Glutamatergic neuron (in vitro differentiated cells): ENCODE measurements at places on chromosomes 1 and 21.

- no peaks in the 10 kb centered on the region for H3K27me3 ChIP-seq
- no peaks in the 10 kb centered on the region for H3K36me3 ChIP-seq
- H3K27ac ChIP-seq, result no peak overlapping the region
- H3K4me3 ChIP-seq, result no peak overlapping the region
- no peak for DNase-seq
- H3K4me1 ChIP-seq, result peaks cover 3% of the 10 kb centered on the region
Measured at GRCh38 chr21:35016071-35016470, 33.0 kb downstream of the RUNX1 start.

GRCh38 chr1:100959502-100960060 lies 63.7 kb downstream of the SLC30A7 start:
- H3K27me3 ChIP-seq, result peaks cover 2% of the 10 kb centered on the region
- H3K27ac ChIP-seq, result no peak overlapping the region
- no peaks in the 10 kb centered on the region for H3K36me3 ChIP-seq
- no peak overlapping the region for H3K4me3 ChIP-seq
- no peaks in the 10 kb centered on the region for H3K4me1 ChIP-seq

DNA sequence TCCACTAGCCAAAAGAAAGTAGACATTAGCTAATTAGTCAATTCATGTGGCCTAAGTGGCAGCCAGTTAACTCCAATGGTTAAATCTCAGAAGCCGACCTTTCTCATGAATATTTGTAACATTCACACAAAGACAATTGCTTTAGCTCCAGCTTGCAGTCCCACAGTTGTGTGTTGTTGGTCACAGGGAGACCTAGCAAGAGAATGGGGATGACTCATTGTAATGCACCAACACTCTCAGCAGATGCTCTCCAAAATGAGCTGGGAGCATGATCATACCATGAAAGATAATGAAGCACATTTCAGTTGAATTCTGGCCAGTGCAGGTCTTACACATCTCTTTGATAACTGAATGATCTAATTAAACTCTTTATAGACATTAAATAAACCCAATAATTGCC lies 160.4 kb downstream of the HLX start:
- peaks cover 1% of the 10 kb centered on the region for H3K27me3 ChIP-seq
- H3K36me3 ChIP-seq, result no peaks in the 10 kb centered on the region
- H3K27ac ChIP-seq, result no peak overlapping the region
- DNase-seq, result no peak
- H3K4me1 ChIP-seq, result no peaks in the 10 kb centered on the region
- H3K4me3 ChIP-seq, result no peak overlapping the region

DNA sequence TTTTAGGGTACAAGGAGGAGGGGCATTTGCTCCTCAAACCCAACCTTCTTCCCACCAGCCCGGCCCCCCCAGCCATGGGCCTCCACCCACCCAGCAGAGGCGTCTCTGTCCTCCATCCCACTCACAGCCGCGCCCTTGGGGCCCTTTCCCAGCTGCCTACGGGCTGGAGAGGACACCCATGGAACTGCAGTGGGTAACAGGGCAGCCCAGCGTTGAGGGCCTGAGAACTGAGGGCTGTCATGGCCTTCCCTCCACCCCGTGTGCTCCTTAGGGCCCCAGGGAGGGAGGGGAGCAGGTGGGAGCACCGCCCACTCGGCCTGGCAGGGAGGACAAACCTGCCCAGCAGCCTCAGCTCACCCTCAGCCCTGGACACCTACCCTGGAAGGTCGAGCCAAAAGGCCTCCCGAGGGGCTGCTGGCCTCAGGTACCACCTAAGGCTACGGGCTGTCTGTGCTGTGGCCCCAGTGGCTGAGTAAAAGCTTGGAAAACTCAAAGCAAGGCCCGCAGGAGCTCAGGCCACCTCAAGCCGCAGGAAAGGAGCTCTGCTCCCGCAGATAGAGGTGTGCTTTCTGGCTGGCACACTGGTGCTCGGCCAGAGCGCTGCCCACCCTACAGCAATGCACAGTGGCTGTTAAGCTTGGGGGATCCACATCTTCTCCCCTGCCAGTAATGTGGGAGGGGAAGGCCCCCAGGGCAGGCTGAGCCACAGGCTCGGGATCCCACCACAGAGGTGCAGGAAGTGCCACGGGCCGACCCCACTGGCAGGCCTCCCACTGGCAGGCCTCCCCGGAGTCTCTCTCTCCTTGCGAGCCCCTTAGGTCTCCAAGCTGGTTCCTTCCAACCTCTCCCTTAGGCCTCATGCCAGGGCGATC lies 2.2 kb upstream of the ARHGEF16 start:
- peaks cover 3% of the 10 kb centered on the region for H3K27me3 ChIP-seq
- H3K4me3 ChIP-seq, result no peak overlapping the region
- H3K36me3 ChIP-seq, result no peaks in the 10 kb centered on the region
- no peak for DNase-seq
- peaks cover 2% of the 10 kb centered on the region for H3K4me1 ChIP-seq

GRCh38 chr1:175494011-175494554 lies 249.3 kb downstream of the TNR start:
- peaks cover 6% of the 10 kb centered on the region for H3K4me1 ChIP-seq
- H3K27me3 ChIP-seq, result peaks cover 1% of the 10 kb centered on the region
- peak; percentile 21 for DNase-seq
- no peak overlapping the region for H3K4me3 ChIP-seq
- no peaks in the 10 kb centered on the region for H3K36me3 ChIP-seq

DNA sequence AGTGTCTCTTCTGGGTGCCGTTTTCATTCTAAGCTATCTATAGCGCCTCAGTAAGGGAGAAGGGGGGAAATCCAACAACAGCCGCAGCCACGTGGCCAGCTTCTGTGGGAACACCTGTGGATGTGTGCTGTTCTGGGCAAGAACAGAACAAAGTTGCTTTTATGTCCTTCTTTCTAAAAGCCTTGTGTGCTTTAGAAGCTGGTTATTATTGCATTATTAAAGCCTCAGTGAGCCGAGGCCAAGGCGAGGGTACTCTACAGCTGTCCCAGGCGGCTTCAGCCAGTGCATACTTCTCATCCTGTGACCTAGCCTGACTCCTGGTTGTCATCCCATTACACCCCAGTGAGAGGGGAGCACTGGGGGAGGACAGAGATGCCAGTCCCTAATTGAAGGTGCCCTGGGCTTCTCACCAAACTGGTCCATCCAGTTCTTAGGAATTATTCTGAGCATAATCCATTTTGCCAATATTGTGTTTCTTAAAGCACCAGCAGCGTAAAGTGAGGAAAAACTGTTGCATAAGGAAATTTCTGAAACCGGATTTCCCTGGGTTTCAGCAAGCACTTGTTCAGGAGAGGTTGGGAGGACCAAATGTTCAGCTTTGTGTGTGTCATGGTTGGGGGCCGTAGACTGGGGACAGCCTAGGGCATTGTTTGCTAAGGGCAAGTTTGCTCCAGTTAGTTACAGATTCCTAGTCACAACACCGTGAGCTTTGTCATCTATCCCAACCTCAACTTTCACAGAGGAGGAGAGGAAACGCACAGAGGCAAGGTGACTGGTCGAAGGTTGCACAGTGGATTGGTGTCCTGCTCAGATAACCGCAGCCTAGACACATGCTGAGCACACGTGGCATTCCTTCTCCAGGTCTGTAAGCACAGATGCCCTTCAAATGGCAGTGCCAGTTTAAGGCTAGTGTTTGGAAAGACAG lies 61.0 kb upstream of the ATP1A1 start:
- no peaks in the 10 kb centered on the region for H3K36me3 ChIP-seq
- DNase-seq, result no peak
- H3K4me1 ChIP-seq, result peaks cover 3% of the 10 kb centered on the region
- no peaks in the 10 kb centered on the region for H3K27me3 ChIP-seq
- no peak overlapping the region for H3K27ac ChIP-seq

DNA sequence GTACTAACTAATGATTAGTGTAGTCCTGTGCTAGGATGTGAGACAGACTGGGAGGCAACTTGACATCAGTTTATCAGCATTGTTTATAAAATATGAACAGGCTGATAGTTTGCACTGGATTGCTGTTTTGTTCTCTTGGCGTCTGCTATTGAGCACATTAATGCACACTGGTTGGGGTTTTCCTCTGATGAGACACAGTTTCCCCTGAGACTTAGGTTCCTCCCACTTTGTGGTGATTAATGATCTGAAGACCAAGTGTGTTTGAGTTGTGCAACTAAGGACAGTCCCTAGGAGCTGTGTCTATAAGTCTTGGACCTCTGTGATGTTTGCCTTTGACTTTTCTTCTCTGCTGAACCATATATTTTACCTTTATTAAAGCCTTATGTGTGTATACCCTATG lies 1015.4 kb downstream of the AMY1C start:
- peaks cover 39% of the 10 kb centered on the region for H3K4me1 ChIP-seq
- H3K36me3 ChIP-seq, result no peaks in the 10 kb centered on the region
- DNase-seq, result no peak
- peaks cover 8% of the 10 kb centered on the region for H3K27me3 ChIP-seq
- H3K4me3 ChIP-seq, result peak overlapping the region; percentile 21

DNA sequence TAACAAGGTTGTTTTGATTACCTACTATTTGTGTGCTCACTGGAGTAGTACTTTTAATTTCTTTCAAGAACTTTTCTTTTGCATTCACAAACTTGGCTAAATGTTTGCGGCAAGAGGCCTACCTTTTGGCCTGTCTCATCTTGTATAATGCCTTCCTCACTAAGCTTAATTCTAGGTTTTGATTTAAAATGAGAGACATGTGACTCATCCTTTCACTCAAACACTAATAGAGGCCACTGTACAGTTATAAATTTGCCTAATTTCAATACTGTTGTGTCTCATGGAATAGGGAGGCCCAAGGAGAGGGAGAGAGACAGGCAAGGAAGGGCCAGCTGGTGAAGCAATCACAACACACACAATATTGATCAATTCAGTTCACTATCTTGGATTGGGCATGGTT lies 66.1 kb downstream of the ZNF644 start:
- H3K27me3 ChIP-seq, result no peaks in the 10 kb centered on the region
- H3K36me3 ChIP-seq, result peaks cover 14% of the 10 kb centered on the region
- peaks cover 7% of the 10 kb centered on the region for H3K4me1 ChIP-seq
- DNase-seq, result no peak

GRCh38 chr1:25030674-25031589 lies 100.9 kb upstream of the RUNX3 start:
- no peak overlapping the region for H3K4me3 ChIP-seq
- no peak overlapping the region for H3K27ac ChIP-seq
- H3K27me3 ChIP-seq, result peaks cover 2% of the 10 kb centered on the region
- no peaks in the 10 kb centered on the region for H3K36me3 ChIP-seq

DNA sequence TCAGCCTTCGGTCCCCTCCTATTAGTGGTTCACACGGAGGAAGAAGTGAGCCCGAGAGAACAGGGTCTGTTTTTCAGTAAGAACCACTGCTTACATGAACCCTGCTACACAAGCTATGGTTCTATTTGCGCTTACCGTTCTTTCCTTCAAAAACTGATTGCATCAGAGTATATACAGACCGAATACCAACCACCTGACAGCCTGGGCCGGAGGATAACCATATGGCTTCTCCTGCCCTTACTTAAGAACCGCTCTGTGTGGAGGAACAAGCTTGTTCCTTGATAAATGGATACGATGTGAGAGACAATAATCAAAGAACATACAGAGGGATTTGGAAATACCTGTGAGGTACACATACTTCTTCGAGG lies 1.1 kb upstream of the KCNT2 start:
- peak overlapping the region; percentile 95 for H3K4me3 ChIP-seq
- no peak for DNase-seq
- H3K27me3 ChIP-seq, result peaks cover 5% of the 10 kb centered on the region
- H3K4me1 ChIP-seq, result peaks cover 24% of the 10 kb centered on the region
- no peaks in the 10 kb centered on the region for H3K36me3 ChIP-seq

GRCh38 chr1:207219979-207220889 lies 101.2 kb upstream of the CD55 start:
- H3K27ac ChIP-seq, result no peak overlapping the region
- no peak overlapping the region for H3K4me3 ChIP-seq
- H3K4me1 ChIP-seq, result no peaks in the 10 kb centered on the region
- H3K27me3 ChIP-seq, result no peaks in the 10 kb centered on the region
- no peak for DNase-seq

DNA sequence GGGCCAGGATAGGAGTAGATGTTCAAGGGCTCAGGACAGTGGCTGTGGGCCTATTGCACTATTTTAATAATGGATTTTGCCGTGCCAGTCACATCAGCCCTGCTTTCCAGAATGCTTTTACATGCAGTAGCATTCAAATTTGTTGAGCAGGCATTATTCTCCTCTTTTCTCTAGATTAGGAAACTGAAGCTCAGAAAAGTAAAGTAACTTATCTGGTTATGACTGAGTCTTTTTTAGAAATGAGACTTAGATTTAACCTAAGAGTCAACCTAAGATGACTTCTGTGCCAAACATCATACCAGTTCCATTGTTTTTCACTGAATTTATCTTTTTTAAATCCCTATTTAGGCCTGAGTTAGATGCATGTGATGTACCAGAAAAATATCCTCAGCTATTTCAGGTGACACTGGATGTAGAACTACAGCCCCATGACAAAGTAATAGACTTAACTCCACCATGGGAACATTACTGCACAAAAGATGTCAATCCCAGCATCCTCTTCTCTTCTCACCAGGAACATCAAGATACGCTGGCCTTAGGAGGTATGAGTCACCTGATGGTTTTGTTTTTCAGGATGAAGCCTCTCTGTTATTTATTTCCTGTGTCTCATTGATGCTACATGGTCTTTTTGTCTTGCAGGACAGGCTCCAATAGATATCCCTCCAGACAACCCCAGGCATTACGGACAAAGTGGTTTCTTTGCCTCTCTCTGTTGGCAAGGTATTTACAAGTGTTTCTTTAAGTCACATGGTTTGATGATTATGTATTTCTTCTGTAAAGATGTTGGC lies 31.4 kb upstream of the LEPR start:
- no peak overlapping the region for H3K27ac ChIP-seq
- no peaks in the 10 kb centered on the region for H3K27me3 ChIP-seq

GRCh38 chr1:52636721-52637695 lies 4.0 kb downstream of the SHISAL2A start:
- peaks cover 8% of the 10 kb centered on the region for H3K36me3 ChIP-seq
- no peak overlapping the region for H3K27ac ChIP-seq
- no peak for DNase-seq
- H3K27me3 ChIP-seq, result peaks cover 15% of the 10 kb centered on the region

DNA sequence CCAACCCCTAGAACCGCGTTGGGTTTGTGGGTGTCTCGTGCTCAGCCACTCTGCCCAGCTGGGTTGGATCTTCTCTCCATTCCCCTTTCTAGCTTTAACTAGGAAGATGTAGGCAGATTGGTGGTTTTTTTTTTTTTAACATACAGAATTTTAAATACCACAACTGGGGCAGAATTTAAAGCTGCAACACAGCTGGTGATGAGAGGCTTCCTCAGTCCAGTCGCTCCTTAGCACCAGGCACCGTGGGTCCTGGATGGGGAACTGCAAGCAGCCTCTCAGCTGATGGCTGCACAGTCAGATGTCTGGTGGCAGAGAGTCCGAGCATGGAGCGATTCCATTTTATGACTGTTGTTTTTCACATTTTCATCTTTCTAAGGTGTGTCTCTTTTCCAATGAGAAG lies 18.7 kb downstream of the TFF3 start:
- no peak overlapping the region for H3K4me3 ChIP-seq
- H3K27me3 ChIP-seq, result peaks cover 5% of the 10 kb centered on the region
- no peaks in the 10 kb centered on the region for H3K4me1 ChIP-seq
- no peaks in the 10 kb centered on the region for H3K36me3 ChIP-seq
- no peak for DNase-seq

GRCh38 chr1:49841767-49842166 lies 182.0 kb downstream of the AGBL4 start:
- H3K36me3 ChIP-seq, result peaks cover 34% of the 10 kb centered on the region
- no peak for DNase-seq
- H3K27me3 ChIP-seq, result peaks cover 3% of the 10 kb centered on the region
- no peaks in the 10 kb centered on the region for H3K4me1 ChIP-seq
- no peak overlapping the region for H3K4me3 ChIP-seq

GRCh38 chr1:228812961-228813360 lies 77.7 kb downstream of the RHOU start:
- H3K4me1 ChIP-seq, result peaks cover 3% of the 10 kb centered on the region
- no peaks in the 10 kb centered on the region for H3K36me3 ChIP-seq
- DNase-seq, result no peak
- no peak overlapping the region for H3K27ac ChIP-seq
- no peak overlapping the region for H3K4me3 ChIP-seq

GRCh38 chr1:222547944-222548671 lies at the start of gene HHIPL2:
Gene HHIPL2 (minus strand): TSS chr1:222548104. CDS start chr1:222548044, 60 bp downstream.
- no peaks in the 10 kb centered on the region for H3K36me3 ChIP-seq
- H3K4me1 ChIP-seq, result no peaks in the 10 kb centered on the region
- no peak within 1 kb of the TSS for H3K27ac ChIP-seq
- H3K27me3 ChIP-seq, result peaks cover 3% of the 10 kb centered on the region
- DNase-seq, result no peak
